ENCODE measurements at places on chromosomes 2 and 18.

- no peak for DNase-seq
Measured at GRCh38 chr18:29250259-29250658, 1073.3 kb upstream of the CDH2 start.

DNA sequence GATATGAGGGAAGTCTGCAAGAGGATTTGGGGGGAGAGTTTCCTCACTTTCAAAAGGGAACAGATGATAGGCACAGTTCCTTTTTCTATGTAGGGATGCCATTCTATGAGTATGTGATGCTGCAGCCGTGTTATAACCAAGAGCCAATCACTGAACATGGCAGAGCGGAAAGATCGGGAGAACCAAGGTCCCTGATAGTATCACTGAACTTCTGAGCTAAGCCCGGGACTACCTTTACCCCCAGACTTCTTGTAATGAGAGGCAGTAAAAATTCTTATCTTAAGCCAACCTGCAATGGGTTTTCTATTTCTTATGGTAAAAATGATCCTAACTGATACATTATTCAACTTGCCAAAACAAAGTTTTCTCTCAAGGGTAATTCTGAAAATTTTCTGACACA lies 21.6 kb upstream of the SLC1A4 start:
- no peak for DNase-seq

DNA sequence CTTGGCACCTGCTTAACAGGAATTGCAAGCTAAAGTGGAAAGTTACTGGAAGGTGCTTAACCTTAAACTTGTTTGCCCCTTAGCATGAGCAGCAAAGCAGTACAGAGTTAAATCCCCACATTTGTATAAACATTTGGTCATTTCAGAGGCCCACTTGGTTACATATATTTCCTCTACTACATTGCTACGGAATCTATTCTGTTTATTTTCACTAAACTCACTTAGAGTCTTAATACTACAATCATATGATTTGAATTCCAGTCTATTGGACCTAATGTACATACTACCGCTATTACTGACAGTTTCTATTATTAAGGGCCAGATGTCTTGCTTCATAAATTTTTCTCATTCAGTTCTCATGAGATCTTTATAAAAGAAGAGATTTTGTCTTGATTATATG lies 1294.0 kb downstream of the LRP1B start:
- no peak for DNase-seq

- DNase-seq = no peak
Measured at GRCh38 chr2:214185546-214185945, 225.3 kb upstream of the VWC2L start.

DNA sequence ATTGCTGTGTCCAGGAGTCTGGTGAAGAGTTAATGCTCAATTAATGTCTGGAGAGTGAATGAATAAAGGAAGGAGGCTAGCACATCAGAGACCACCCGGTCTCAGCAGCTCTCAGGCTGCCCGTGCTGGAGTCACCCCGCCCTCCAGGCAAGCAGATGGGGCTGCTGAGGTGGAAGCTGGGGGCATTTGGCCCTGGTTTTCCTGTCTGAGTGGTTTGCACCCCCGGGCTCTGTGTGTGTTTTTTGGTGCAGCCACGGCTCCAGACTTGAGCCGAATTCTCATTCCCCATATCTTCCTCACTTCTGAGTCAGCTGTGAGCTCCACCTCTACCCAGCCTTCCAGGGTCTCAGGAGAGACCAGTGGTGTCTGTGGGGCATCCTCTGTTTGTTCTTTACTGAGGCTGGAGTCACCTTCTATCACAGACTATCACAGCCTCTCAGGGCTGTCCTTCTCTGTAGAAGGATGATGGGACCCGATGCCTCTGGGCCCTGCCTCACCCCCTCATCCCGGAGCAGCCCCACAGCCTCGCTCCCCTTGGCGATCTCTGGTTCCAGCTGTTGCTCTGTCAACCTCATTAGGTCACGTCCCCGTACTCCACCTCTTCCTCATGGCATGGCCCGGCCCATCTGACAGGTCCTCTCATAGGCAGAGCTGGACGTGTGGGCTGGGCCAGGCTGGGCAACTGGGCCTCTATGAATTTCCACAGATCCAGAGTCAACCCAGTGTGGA lies 60.8 kb downstream of the HS1BP3 start:
- DNase-seq = no peak

DNA sequence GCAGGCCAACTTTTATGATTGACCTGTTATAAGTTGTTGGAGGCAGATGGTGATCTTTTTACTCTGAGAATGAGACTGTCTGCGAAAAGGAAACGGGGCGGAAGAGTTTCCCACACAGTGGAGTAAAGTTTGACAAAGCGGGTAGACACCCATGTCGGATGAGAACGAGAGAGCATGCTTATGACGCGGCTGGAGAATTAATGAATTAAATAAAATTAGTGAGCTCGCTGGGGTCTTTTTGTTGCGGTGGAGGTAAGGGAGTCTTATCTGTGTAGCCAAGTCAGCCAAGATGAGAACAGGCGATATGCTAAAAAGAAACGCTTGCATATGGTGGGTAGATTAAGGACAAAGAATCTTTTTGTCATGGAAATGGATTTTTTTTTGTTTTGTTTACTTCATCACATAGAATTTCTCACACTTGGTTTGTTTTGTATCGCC lies 1.8 kb downstream of the SALL3 start:
- DNase-seq = no peak

- no peak for DNase-seq
Measured at GRCh38 chr2:222594679-222595078, 61.2 kb downstream of the FARSB start.
